ENCODE measurements at places on chromosomes 12 and 14.

DNA sequence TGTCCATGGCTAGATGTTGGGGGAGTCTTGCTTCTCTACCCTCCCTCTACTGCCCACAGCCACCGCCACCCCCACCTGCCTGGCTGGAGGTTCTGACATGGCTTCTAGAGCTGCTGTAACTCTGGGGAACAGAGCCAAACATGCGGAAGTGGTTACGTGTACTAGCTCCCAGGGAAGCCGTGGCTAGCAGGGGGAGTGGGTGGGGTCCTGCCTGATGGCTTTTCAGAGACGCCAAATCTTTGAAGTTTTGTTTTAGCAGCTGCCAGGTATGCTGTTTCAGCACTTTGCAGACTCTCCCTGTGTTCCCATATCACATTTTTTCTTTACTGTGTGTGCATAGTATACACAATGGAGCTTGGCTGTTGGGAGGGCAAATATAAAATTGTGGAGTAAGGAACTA lies 150.3 kb downstream of the TGFB3 start:
- peak; percentile 93 for DNase-seq

DNA sequence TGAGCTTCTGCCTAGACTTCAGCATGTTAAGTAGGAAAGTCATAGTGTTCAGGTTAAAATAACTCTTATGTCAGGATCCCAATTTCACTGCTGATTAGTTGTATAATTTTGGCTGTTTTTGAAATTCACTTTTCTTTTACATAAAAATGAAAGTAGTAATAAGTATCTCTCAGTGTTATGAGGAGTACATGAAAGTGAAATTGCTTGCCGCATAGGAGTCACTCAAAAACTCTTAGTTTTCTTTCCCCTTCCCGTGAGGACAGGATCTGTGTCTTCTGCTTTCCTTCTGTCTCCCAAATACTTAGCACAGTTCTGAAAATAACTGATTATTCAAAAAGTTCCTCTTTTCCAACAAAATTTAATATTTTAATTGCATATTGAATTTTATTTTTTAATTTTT lies 100.5 kb downstream of the SLC38A4 start:
- no peak for DNase-seq

GRCh38 chr12:97967831-97968230 lies 505.2 kb downstream of the RMST start:
- no peak for DNase-seq

DNA sequence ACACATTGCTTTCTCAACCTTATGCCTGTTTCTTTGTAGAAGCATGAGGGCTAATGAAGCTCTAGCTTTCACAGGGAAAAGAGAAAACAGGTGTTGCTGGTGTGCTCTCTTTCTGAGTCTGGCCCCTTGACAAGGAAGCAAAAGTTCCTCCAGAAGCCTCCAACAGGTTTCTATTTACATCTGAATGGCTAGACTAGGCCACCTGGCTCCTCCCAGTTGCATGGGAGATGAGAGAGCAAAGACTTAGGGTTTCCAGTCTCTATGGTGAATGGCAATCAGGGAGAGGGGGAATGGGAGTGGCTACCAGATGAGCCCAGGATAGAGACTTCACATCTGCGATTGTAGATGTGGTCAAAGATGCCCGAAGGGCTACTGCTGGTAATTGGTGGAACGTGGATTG lies 138.1 kb upstream of the PLXNC1 start:
- DNase-seq: no peak

DNA sequence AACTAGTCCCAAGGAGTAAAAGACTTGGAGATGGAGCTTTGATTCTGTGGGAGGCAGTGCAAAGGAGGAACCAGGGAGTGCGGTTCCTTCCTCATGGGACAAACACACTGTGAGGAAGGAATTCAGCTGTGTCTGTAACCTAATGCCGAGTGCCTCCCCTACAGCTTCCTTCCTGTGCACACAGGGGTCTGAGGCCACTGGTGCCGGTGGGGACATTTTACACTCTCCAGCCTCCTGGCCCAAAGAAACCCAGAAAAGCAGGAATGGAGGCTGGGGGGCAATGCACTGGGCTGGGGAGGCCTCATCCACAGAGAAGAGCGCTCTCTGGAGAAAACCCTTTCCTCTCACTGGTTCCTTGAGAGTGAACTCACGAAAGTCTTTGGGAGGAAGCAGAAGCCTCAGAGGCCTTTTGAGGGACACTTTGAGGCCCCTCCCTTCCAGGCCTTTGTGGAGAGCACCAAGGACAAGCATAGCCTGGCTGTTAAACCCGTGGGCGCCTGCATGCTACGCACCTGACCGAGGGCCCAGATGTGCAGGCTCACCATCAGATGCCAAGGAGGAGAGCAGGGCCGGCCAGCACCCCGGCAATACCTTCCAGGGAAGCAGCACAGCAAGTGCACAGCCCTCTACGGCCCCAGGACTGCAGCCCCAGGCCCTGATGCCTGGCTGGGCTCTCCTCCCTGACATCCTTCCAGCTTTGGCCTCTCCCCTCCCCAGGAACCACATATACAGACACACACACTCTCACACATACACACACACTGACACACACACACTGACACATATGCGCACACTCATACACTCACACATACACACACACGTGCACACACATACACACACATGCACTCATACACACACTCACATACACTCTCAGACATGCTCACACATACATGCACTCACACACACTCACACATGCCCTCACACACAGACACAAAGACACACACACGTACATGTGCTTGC lies 52.0 kb downstream of the NFKBIA start:
- no peak for DNase-seq

- DNase-seq: no peak
These were observed 11.3 kb upstream of the GNG2 start for GRCh38 chr14:51849097-51849496.

- no peak for DNase-seq
These were observed 21.1 kb downstream of the TCTN1 start for GRCh38 chr12:110635055-110635454.

GRCh38 chr14:24775950-24776349 lies 142.0 kb upstream of the GZMB start:
- DNase-seq: no peak

DNA sequence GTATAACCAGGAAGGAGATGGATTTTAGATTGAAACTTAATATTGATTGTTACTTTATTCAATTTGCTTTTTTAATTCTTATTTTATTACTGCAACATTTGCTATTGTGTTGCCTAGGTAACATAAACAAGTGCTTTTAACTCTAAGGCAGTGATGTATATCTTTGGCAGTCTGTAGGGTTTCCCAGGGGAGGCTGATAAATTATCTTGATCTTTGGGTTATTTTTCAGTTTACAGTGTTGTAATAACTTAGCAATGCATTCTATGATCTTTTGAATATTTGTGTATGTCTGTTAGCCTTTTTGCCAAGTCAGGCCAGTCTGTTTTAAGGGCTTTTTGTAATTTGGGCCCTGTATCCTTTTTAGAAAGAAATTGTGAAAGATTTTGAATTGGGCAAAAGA lies 7.8 kb upstream of the DTD2 start:
- DNase-seq: peak; percentile 73

All from iris pigment epithelial cell (primary cell).